ENCODE measurements at places on chromosomes 2 and 18.

DNA sequence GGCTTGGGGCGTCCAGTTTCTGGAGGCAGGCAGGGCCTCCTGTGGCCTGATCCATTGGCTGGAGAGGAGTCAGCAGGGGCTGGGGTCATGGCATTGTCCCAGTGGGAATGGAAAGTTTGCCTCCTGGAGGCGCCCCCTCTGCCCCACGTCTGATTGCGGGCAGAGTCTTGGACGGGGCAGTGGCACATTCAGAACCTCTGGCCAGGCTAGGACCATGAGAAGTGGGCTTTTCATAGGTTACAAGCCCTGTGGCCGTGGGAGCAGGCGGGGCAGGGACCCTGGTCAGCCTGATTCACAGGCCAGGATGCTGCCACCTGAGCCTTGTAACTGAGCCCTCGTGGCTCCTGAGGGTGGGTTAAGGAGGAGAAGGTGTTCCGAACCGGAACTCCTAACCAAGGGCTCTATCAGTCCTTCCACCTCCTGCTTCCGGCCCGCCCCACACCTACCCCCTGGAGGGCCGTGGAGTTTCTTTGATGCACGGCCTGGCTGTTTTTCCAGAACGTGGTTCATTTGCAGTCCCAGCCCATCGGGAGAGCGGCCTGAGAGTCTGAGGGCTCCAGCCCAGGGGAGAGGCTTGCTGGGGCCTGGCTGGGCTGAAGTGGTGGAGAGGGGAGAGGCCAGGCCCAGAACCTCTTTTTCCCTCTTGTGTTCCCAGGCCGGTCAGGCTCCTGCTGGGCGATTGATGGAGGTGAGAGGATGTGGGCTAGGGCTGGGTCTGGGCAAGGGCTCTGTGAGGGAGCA, 43.9 kb upstream of the PLB1 start:
- no peak for DNase-seq

DNA sequence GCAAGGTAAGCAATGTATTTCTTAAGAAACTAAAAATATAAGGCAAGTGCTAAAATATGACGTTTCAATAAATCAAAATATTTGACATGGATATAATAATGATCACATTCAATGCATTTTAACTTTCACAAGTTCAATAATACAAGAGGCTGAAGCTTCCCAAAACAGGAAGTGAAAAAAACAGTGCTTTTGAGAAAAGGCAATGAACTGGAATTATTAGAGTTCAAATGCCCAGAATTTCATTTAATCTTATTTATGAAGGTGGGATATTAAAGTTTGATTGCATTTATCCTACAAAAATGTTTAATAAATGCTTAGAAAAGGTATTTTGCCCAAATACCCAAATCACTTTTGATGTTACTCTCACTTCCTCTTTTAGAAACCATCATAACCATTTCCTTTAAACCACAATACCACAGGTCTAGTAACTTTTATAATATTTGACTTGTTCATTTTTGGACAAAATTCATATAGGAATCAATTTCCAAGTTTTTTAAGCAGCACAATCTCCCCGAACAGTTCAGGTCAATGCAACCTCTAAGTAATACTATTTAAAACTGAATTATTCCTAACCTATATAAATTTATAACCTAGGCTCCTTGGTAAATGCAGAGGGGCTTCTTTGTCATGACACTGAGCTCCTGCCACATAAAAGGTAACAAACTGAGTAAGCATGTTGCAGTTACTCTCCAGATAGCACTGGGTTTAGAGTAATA, 2.1 kb downstream of the NCKAP1 start:
- DNase-seq: no peak

- DNase-seq: no peak
Observed at GRCh38 chr2:215680605-215681598, 245.0 kb upstream of the FN1 start.

- DNase-seq: no peak
Observed at GRCh38 chr2:66240286-66240685, 194.6 kb upstream of the MEIS1 start.

- no peak for DNase-seq
Observed at GRCh38 chr2:236970656-236971010, 115.1 kb upstream of the COPS8 start.

DNA sequence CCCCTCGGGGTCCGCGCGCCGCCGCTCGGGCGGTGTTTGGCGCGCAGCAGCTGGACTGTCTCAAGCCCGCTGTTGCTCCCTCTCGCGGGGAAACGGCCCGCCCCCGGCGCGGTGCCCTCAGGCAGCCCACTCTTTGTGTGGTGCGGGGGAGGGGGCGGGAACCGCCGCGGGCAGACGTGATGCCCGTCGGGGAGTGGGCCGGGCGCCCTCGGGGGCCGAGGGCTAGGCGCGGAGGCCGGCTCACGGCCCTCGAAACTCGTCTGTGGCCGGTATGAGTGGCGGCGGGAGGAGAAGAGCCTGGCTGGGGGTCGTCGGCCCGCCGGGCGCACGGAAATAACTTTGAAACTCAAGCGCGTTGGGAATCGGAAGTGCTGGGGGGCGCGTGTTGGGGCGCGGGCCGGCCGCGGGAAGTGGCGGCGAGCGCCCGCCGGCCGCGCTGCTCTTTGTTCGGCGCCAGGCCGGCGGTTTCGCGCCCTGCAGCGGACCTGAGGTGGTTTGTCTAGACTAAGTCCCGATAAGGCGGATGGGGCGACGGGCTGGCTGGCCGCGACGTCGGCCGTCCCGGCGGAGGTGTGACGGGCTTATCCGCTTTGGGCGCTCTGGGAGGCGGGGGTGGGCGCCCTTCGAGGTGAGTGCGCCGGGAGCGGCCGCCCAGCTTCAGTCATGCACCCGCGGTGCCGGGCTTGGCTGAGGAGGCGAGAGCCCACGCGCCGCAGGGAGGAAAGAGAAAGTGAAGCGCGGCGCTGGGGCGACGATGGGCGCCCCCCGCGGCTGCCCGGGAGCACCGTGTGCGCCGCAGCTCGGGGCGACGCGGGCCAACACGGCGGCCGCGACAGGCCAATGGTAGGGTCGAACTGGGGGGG, 679 bp downstream of the PTMA start:
- DNase-seq: peak; percentile 68

GRCh38 chr2:174888146-174888545, 117.0 kb downstream of the CHN1 start:
- DNase-seq: no peak

DNA sequence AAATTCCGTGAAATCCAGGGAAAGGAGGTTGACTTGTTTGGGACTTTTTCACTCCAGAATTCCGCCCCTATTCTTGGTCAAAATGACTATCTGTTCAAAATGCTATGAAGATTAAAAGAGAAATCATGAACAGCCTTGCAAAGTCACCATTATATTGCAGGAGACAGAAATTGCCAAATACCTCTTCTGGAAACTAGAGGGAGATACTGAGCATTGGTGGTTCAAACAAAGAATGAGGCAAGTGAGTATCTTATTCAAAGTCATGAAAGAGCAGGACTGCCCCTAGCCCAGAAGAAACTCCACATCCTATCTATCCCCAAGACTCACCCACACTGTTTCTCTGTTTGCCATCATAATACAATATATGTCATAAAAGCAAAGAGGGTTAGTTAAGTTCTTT, 862.3 kb upstream of the POU3F3 start:
- no peak for DNase-seq

DNA sequence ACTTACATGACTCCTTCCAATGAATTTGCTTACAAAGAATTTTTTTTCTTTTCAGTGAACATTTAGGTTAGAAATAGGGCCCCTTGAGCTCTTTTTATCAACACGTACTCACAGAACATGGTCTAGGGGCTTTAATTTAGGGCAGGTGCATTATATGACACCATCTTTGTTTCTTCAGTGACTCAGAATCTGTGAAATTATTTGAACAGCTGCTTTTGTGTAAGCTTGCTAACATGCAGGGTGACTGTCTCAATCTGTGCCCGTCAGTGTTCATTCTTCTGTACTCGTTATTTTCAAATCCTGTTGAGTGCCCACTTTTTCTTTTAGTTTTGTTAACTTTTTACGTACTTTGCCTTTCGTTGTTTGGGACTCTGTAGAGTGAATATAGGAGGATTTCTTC, 52.8 kb upstream of the CABYR start:
- DNase-seq: no peak

- no peak for DNase-seq
Observed at GRCh38 chr2:5412001-5412400, 280.2 kb upstream of the SOX11 start.

DNA sequence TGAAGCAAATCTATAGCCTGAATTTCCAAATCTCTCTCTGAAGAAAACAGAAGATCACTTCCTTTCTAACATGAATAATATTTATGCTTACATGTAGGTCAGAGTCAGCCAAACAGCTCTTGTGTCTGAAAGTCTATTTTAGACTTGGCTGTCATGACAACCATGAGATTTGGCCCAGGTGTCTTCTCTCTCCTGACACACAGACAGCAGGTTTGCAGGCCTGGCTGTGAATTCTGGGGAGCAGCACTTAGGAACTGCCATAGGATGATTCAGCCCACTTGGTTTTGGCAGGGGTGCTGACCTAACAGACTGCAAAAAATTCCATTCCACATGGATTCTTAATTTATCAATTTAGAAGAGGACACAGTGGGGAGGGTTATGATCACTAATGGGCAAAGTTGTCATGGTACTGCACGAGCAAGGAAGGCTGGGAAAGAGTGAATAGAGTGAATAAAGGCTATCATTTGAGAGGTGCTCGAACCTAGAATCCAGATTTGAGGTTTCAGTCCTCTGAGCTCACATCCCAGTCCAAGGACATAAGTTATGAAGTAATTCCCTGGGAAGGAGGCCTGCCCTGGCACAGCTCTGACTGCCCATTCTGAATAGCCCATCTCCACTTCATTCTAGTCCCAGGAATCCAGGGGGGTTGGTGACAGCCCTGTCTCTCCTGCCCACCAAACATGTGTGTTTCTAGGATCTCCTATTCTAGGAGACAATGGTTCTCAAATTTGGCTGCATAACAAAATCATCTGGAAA, 453.9 kb upstream of the TRIB2 start:
- DNase-seq: no peak

DNA sequence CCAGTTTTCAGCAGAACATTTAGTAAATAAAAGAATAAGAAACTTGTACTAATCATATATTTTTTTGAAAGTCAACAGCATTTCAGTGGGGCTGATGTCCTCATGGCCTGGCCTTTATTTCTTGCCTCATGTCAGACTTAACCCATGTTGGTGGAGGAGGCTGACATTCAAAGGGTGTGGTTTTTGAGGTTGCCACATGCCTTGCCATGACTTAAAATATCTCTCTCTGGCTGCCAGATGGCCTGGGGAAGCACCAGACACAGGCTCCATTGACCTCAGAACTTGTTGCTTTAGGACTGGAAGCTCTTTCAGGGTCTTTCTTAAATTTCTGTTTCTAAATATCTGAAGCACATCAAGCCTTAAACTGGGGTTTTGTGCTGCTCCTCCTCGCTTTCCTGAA, 32.5 kb upstream of the CD28 start:
- DNase-seq: no peak

GRCh38 chr18:77201506-77201905, 48.1 kb upstream of the GALR1 start:
- no peak for DNase-seq

GRCh38 chr2:21318263-21318662, 194.5 kb downstream of the TDRD15 start:
- no peak for DNase-seq

Measured in activated T-cell treated with anti-CD3 and anti-CD28 coated beads, Interleukin-2, amount 50 U/mL, for 1 hour (primary cell).